ENCODE measurements at places on chromosomes 3 and 15.

- DNase-seq, result no peak
Measured at GRCh38 chr15:58994906-58995453, 7.5 kb downstream of the RNF111 start.

- no peak for DNase-seq
Measured at GRCh38 chr15:80265021-80265420, 13.0 kb upstream of the CTXND1 start.

- no peak for DNase-seq
Measured at GRCh38 chr3:71537211-71537611, 46.3 kb downstream of the FOXP1 start.

DNA sequence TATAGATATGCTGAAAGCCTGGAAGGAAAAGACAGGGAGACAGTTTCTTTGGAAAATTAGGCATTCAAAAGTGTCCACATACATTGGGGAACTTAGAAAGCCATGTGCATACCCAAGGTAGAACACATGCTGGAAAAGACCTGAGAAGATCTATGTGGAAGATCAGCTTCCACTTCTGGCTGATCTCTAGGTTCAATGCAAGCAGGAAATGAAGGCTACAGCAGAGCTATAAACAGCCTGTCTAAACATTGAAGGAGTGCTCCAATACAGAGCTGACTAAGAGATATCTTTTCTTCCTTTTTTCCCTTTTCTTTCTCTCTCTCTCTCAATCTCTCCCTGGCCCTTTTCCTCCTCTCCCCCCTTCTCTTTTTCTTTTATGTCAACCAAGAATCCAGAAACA, 73.6 kb upstream of the TCF12 start:
- no peak for DNase-seq

- DNase-seq, result no peak
Measured at GRCh38 chr15:45234562-45235235, 17.3 kb upstream of the SLC28A2 start.

- DNase-seq, result no peak
Measured at GRCh38 chr3:20013396-20013795, 1.3 kb upstream of the PP2D1 start.

DNA sequence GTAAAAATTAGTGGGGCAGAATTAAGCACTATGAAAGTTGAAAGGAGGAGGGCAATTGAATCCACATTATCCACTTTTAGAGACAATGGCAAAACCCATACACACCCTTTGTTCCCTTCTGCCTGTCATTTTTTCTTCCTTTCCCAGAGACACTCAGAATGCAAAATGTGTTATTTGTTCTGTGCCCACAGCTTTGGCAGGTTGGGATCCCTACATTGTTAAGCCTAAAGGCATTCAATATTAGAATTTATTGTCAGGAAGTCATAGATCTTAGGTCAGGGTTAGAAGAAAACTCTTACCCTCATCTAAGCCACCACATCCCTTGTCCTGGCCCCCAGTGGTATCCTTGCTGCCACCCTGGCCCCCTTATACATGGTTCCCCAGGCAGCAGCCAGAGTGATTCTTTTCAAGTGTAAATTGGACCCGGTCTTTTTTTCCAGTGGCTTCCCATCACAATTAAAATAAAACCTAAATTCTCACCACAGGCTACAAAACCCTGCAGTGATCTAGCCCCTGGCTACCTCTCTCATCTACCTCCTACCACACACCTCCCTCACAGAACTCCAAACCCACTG, 470.1 kb upstream of the ATP11B start:
- no peak for DNase-seq

GRCh38 chr3:177470197-177470941, 273.1 kb upstream of the TBL1XR1 start:
- DNase-seq, result no peak

GRCh38 chr3:66378256-66378655, 122.6 kb downstream of the LRIG1 start:
- peak; percentile 63 for DNase-seq

DNA sequence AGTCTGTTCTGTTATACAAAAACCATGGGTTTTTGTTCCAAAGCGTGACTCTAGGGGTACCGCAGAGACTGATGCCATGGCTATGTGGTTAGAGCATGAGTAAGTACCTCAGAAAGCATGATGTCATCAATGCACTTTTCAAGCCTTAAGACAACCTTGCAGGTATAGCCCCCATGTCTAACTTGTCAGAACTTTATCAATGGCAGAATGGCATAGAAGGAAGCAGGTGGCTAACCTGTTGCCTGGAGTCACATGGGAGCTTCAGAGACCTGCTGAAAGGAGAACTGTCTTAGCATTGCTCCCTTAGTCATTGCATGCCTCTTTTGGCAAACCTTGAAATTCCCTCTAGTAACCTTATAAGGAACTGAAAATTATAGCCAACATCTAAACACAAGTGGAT, 52.5 kb downstream of the EOMES start:
- DNase-seq, result no peak

- no peak for DNase-seq
Measured at GRCh38 chr3:173688216-173688842, 290.8 kb downstream of the NLGN1 start.

GRCh38 chr3:147712357-147712756, 303.2 kb downstream of the ZIC1 start:
- no peak for DNase-seq

DNA sequence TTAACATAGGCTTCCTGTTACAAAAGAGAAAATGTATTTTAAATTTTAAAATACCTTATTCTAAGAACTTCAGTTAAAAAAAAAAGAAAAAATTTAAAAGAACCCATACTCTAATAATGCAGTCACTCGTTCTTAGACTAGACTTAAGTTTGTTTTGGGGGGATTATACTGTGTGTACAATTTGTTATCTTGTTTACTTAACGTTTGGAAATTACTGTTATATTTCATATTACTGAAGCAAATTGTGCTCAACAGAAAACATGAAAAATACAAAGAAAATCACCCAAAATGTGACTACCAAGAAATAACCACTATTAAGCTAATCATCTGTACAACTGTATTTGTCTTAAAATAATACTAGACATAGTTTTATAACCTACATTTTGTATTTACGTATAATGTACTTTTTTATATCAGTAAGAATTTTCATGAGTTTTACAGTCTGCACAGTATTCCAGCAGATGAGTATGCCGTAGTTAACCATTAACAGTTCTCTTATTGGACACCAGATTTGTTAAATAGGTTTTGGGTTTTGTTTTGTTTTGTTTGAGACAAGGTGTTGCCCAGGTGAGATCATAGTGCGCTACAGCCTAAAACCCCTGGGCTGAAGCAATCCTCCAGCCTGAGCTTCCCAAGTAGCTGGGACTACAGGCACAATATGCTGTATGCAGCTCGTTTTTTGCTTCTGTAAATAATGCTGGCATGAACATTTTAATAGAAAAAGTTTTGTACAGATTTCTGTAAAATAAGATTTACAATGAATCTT, 88.8 kb upstream of the CHD2 start:
- DNase-seq, result peak; percentile 51

GRCh38 chr15:101448336-101448735, 41.2 kb downstream of the PCSK6 start:
- DNase-seq, result no peak

- DNase-seq, result peak; percentile 24
Measured at GRCh38 chr15:85707519-85708338, 87.0 kb downstream of the KLHL25 start.

DNA sequence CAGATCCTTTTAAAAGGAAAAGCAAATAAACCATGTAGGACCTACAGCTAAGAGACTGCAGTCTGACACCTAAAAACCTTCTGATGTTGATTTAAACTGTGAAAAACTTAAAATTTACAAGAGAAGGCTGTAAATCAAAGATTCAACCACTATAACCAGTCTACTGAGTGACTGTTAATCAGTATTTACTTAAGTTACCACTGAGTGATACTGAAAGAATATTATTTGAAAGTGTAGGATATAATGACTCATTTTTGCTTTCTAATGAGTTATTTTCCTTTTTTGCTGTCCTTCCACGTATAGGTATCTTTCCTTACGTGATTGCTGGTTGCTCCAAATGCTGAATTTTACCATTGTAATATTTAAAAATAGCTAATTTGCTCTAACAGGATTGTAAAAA, 44.6 kb downstream of the RFX7 start:
- DNase-seq, result no peak

GRCh38 chr15:81038975-81039607, 38.4 kb downstream of the TLNRD1 start:
- no peak for DNase-seq

DNA sequence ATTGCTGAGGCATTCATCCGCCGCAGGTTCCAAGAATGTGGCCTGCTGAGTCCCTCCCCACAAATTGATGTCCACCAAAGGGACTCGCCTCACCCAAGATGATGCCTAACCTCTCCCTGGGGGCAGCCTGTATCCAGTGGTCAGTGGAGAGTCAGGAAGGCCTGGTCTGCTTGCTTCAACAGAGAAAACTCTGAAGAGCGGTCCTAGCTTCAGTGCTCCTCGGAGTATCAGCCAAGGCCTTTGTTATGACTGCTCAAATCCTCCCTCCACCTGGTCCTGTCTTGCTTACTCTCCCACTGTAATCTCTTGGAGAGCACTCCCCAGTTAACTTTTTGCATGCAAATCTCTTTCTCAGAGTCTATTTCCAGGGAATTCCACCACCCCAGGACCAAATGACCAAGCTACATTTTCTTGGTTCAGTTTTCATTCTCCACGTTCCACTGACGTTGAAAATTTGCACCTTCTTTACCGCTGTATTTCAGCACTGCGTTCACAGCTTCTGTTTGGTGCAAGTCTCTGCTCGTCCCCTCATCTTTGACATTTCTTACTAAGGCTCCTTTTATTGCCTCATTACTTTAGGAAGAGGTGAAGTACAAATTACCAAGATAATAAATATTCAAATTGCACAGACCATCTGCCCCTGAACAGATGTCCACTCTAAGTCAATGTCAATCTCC, 22.3 kb downstream of the CMTM7 start:
- DNase-seq, result no peak

DNA sequence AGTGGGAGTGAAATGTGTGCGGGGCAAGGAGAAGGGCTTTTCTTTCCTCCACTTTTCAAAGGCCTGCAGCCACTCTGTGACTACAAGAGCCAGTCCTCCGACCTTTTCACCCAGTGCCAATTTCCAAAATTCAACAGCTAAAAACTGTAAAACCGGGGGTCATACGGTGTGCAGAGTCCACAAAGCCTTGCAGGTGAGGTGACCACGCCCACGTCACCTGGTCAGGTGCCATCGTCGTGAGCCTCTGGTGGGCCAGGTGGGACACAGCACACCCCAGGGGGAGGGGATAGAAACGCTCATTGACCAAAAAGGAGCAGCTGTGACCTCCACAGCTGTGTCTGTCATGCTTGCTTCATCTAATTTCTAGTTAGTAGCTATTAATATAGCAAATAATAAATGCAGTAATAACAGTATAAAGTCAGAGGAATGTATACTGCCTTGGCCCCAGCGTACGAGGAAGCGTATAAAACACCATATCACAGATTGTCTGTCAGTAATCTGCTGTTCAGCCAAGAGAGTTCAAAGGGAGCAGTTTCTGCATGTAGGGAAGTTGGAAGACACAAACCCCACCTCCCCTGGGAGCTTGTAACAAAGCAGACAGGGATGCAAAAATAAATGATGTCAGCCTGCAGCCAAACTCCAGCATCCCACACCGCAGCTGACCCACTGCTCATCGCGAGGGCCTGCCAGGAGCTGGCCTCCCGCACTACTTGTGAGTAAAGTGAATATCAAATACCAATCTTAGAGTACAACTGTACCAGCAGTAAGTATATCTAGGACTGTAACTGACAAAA, 86.7 kb downstream of the VGLL4 start:
- DNase-seq, result no peak

GRCh38 chr3:193857996-193858395, 265.0 kb downstream of the OPA1 start:
- DNase-seq, result no peak
